ENCODE measurements at places on chromosomes 2 and 18.

- no peak for DNase-seq
Observed at GRCh38 chr18:22913861-22914260, 19.3 kb upstream of the RBBP8 start.

GRCh38 chr2:54815148-54815539 is 91.7 kb downstream of the EML6 start:
- no peak for DNase-seq

DNA sequence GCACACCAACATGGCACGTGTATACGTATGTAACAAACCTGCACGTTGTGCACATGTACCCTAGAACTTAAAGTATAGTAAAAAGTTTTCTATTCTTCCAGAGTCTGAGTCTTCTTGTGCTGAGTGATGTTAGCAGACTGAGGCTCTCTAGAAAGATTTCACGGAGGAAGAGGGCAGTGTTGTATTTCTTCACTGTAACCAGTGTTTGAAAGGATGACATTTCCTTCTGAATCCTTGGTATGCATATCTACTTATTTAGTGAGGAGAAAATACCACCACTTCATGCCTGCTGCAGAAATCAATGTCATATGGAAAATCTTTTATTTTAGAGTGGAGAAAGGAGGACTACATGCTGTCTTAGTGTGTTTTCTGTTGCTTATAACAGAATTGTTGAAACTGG is 357.1 kb downstream of the CCDC85A start:
- DNase-seq: no peak

- peak; percentile 12 for DNase-seq
Observed at GRCh38 chr18:48543228-48543627, 4.4 kb downstream of the CTIF start.

DNA sequence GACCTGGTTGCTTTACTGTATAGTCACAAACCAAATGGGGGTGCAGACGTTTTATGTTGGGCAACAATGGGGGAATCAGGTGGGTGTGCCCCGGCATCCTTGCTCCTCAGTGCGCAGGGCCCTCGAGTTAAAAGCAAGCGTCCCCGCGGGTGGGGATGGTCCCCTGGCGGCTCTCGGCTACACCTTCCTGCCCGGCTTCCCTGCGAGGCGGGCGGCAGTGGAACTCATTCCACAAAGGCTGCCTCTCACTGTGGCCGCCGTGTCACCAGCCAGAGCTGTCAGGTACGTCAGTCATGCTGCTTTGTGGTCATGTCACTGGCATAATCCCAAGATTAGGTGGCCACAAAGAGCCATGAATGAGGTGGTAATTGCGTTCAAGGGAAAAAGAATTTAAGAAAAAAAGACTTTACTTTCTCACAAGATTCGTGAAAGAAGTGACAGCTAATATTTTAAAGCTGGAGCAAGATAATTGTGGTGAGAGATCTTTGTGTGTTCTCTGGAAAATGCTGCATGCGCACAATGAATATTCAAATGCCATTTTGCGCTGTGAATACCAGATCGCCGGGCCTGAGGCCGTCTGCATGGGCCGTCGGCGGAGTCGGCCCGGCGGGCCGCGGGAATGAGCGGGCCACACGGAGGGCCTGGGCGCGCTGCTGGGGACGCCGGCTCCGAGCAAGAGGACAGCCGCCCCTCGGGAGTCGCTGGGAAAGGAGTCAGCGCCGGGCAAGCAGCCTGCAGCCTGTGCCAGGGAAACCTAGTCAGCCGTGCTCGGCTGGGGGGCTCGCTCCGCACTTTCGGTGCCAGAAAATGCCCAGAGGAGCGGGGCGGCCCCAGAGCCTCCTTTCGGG is 82.3 kb upstream of the LDLRAD4 start:
- DNase-seq: peak; percentile 59

DNA sequence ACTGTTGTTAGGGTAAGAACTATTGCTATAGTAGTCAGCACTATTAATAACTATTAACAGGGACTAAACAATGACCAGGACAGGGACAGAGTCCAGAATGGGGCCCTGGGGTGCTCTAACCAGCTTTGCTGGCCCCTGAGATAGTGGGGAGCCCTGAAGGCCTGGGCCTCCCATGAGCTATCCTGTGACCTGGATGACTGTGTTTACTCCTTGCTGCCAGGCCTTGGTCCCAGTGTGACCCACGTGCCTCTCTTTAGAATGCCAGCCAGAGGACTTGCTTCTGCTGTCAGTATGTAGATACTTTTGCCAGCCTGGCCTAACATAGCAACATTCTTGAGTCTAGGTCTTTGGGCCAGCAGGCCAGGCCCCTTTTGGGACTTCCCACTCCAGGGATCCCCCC is 11.4 kb downstream of the CDK5R2 start:
- no peak for DNase-seq

DNA sequence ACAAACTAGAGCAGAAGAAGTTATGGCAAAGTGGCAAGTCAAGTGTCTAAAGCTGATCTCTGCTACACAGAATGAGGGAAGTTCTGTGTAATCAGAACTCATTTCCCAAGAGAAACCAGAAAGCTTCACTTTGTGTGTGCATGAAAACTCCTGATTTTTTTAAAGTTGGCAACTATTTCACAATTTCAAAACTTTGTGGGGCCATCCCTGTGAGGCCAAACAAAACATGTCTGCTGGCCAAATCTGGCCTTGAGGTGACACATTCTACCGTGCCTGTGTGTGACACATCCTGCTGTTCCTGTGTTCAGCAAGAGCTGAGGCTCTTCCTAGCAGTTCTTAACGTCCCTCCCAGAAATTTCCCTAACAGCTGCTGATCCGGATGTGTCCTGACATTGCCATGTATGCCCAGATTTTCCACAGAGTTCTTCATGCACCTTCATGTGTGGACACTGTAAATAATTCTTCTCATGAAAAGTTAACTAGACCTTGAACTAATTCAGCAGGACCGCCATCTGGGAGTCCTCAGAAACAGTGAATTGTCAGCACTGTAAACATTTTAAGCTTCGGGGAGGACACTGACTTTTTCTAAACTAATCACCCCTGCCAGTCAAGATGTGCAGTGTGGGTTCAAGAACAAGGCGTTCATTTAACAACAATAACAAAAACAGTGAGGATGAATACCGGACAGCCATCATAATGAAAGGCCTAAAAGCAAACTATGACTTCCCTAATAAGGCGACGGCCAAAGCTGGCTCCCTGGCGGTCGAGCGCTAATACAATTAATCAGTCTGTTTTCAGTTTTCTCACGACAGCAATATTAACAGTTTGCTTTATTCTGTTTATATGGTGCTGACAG is 99.0 kb downstream of the PLEKHM3 start:
- DNase-seq: no peak

DNA sequence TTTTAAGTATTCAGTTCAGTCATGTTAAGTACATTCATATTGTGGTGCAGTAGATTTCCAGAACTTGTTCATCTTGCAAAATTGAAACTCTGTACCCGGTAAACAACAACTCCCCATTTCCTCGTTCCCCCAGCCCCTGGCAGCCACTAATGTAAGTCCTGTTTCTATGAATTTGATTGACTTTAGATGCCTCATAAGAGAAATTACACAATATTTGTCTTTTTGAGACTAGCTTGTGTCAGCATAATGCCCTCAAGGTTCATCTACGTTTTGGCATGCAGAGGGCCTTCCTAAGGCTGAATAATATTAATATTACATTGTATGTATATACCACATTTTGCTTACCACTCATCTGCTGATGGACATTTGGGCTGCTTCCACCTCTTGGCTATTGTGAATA is 30.9 kb downstream of the METTL21A start:
- no peak for DNase-seq

- no peak for DNase-seq
Observed at GRCh38 chr2:224268441-224268840, 133.5 kb downstream of the FAM124B start.

GRCh38 chr2:36741188-36741837 is 44.8 kb downstream of the VIT start:
- DNase-seq: no peak

DNA sequence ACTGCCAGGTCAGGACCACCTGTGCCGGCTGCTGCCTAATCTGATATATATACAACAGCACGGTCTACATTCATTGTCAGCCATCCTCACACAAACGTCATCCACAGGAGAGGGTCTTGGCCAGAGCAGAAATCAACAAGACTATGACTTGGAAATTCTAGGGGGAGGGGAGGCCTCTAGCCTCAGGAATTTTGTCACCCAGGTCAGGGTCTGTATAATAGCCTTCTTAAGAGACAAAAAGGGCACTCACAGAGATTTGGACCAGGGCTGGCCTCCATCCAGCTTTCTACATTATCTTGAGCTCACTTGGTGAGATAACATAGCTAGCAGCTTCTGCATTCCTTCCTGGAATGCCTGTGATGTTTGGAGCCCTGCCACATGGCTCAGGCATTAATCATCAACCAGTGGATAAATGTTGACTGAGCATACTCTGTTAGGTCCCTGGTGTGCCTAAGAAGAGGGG is 50.4 kb upstream of the CTIF start:
- DNase-seq: no peak

- DNase-seq: no peak
Observed at GRCh38 chr2:14702258-14702657, 69.7 kb downstream of the LRATD1 start.

GRCh38 chr2:234158812-234159211 is 108.3 kb downstream of the SPP2 start:
- DNase-seq: no peak

DNA sequence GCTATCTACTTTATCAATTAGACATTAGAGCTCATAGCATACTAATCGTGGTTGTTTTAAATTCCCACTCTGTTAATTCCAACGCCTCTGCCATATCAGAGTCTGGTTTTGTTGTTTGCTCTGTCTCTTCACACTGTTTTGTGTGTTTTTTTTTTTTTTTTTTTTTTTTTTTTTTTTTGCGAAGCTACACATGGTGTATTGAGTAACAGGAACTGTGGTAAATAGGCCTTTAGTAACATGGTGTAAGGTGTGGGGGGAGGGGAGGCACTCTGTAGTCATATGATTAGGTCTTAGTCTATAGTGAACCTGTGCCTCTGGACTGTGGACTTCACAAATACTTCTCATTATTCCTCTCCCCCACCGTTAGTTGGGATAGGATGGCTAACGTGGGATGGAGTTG is 370.7 kb upstream of the RAB12 start:
- no peak for DNase-seq

DNA sequence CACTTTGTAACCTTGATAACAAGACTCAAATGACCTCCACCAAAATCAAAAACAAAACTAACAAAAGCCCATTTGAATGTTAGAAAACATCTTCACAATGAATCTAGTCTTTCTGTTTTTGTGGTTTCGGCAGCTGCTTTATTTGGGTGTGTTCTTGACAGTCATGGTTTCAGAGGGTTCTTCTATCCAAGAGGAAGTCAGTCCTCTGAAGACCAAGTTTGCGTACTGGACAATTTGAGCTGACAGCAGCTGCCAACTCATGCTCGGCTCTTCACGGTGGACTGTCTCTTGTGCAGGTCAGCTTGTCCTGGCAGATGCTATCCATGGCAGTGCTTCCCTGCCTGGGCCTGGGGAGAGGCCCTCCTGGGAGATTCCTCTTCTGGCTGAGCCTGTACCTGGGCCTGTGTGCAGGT is 91.0 kb downstream of the TMEM17 start:
- no peak for DNase-seq

DNA sequence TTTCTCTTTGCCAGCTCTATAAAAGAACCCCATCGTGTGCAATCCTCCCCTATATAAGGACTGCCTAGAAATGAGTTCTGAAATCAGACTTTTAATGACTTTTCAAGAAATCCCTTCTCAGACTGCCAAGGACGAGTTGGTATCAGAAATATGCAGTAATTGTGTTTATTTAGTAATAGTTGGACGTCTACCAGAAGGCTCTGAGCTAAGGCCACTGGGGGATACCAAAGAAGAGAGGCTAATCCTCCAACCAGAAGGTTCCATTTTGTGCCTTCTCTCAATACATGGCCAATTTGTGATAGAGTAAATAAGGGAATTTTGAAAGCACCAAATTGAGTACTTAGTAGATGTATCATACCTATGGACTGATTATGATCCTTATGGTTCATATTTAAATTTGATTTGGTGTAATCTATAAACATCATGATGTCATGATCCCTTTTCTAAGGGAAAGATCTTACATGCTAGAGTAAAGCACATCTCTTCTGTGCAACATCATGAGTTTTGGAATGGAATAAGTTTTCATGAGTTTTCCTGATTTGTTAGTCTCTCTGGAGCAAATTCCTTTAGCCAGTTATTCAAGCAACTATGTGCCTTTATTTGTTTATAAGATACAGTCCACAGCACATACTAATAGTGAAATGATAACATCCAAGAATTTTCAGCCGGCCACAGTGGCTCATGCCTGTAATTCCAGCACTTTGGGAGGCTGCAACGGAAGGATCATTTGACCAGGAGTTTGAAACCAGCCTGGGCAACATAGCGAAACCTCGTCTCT is 82.2 kb upstream of the LTBP1 start:
- DNase-seq: no peak

DNA sequence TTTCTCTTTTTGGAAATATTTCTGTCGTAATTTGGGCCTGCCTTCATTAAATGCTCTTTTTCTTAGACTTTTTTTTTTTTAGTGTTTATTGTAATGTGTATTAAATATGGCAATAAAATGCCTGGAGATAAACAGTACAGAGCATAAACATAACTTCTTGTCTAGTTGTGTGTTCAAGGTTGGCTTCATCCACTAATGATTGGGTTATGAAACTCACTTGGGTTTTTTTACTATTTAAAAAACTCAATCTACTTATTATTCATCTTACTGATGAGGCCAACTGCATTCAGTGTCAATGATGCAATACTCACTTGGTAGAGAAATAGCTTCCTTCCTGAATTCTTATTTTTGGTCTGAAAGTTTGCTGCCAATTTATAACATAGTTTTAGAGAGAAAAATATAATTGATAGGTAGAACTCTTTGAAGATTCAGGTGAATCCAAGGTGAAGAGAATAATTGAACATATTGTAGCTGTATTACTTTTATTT is 144.2 kb upstream of the NABP1 start:
- DNase-seq: no peak

- no peak for DNase-seq
Observed at GRCh38 chr18:22983175-22983574, 50.0 kb downstream of the RBBP8 start.

GRCh38 chr2:62596061-62596921 is 90.3 kb upstream of the TMEM17 start:
- no peak for DNase-seq

DNA sequence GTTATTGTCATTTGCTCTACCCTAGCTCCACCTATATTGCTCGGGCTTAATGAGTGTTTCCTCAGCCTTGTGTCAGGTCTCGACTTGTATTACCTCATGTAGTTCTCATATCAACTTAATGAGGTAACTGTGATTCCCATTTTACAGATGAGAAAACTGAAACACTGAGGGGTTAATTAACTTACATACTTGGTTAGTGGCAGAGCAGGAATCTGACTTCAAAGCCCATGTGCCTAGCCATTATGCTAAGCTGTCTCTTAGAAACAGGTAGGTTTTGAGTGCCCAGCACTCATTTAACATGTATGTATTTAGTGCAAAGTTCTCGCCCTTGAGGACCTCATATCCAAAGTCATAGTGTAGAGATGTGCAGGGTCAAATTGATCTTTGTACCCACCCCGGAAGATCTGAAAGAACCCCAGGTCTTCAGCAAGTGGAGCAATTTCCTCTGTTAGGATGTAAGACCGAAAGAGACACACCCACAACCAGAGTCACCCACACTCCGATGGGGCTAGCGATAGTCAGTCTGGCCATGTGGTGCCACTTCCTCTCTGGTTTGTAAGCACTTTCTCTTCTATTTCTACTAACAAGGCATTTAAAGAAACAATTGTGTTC is 121.0 kb upstream of the SLC39A10 start:
- peak; percentile 66 for DNase-seq

- DNase-seq: no peak
Observed at GRCh38 chr2:46989491-46990230, 74.1 kb upstream of the MCFD2 start.
